ENCODE measurements at places on chromosomes 7 and 10.

GRCh38 chr10:104049504-104050250 is 36.0 kb downstream of the COL17A1 start:
- DNase-seq, result no peak

- no peak for DNase-seq
Observed at GRCh38 chr7:25759286-25759685, 392.7 kb upstream of the NFE2L3 start.

DNA sequence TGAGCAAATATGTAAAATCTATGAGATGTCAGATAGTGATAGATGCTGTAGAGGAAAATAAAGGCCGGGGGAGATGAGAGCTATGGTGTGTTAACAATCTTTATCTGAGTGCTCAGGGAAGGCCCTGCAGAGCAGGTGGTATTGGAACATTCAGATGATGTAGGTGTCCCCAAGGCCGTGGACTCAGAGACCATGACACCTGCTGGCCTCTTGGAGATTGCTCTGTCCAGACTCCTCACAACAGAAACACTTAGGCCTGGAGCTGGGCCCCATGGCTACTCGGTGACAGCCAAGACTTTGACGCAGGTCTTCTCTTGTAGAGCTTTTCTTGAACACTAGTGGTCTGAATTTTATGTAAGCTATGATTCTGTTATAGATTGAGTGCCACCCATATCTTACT is 13.3 kb downstream of the AKR1E2 start:
- DNase-seq, result no peak

DNA sequence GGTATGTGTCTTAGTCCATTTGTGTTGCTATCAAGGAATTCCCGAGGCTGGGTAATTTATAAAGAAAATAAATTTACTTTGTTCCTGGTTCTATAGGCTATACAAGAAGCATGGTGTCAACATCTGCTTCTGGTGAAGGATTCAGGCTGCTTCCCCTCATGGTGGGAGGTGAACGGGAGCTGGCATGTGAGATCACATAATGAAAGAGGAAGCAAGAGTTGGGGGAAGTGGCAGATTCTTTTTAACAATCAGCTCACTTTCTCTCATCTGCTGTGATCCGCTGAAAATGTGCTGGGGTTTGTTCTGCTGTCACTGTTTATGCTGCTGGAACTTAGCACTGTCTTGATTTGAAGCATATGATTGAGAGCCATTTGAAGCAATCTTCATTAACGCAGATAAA is 730.0 kb upstream of the SORCS1 start:
- no peak for DNase-seq

All from CD4-positive, alpha-beta T cell treated with Interferon alpha-2 for 1 hour (primary cell).